Non-pigmented ciliary epithelial cell (primary cell): ENCODE measurements at places on chromosomes 12 and 14.

- DNase-seq: no peak
Measured at GRCh38 chr12:9033265-9033887, 44.0 kb downstream of the KLRG1 start.

GRCh38 chr12:56188778-56189098, 545 bp downstream of the SMARCC2 start:
- DNase-seq: no peak

DNA sequence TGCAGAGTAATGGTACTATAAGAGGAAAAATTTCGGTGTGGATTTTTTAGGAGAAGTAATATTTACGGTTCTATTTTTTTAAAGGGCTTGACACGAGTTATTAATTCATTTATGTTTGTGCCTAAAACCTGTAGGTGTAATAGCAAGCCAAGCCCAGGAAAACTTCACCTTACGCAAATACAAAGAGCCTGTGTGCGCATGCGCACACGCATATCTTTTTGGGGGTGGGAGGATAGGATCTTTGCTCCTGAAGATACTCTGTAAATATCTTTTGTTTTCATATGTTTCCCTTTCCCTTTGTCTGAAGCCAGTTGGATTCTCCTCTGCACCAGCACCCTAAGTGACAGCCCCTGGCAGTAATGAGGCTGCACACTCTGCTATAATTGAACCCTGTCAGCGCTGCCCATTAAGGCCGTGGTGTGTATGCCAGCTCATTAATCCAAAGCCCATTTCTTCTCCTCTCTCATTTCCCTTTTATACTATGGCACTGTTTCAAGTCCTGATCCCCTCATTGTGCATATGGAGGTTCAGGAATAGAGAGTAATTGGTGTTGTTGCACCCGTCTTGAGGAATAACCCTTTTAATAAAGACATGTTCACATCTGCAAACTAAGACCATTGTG, 327.2 kb upstream of the E2F7 start:
- no peak for DNase-seq

DNA sequence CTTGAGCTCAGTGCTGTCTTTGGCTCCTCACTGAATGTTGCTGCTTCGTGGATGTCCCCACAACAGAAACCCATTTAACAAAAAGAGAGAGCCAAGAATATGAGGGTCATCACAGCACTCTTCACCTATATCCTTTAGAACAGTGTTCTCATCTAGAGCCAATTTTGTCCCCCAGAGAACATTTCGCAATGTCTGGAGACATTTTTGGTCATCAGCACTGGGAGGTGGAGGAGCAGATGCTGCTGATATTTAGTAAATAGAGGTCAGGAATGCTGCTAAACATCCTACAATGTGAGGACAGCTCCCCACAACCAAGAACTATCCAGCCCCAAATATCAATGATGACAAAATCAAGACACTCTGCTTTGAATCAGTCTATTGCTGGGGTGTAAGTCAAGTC, 92.5 kb downstream of the BBS10 start:
- DNase-seq: no peak

GRCh38 chr12:117002051-117002817, 91.5 kb downstream of the FBXW8 start:
- no peak for DNase-seq

- no peak for DNase-seq
Measured at GRCh38 chr12:15427913-15428312, 105.6 kb downstream of the PTPRO start.

GRCh38 chr12:93894391-93895088, 217.4 kb downstream of the CRADD start:
- no peak for DNase-seq
